ENCODE measurements at places on chromosomes 7 and 10. TPM values are rescaled to one million over a fixed set of nuclear protein-coding genes. Genes with fewer than 3 reads are reported as not detected.

- no peak for DNase-seq
Measured at GRCh38 chr7:18976715-18977471, 140.5 kb downstream of the TWIST1 start.

- peak; percentile 68 for DNase-seq
Measured at GRCh38 chr10:12902135-12902572, 99.4 kb downstream of the CCDC3 start.

DNA sequence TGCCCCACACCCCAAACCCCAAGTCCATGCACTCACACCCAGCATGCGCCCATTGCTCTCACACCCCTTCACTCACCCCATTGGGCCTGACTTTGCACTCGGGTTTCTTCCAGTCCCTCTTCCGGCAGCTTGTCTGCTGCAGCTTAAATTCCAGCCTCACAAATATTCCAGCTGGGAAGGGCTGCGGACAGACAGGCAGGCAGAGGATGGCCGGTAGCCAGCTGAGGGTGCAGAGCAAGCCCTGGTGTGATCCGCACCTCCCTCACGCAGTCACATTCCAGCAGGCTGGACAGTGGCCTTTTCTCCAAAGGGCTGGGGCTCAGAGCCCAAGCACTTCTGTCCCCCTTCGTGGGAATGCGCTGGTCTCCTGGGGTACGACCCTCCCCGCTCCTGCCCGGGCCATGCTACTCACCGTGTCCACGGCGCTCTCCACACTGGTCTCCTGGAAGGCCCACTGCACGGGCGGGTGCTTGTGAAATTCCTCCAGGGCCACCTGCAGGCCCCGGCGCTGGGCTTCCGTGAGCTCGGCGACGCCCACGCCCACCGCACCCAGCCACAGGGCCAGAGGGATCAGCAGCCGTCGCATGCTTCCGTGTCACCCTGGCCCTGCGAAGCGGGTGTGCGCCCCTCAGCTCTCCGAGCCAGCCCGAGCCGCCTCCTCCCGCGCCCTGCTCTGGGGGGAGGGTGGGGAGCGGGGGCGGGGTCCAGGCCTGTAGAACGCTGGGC, 1.2 kb downstream of the RARRES2 start:
- no peak for DNase-seq

- no peak for DNase-seq
Measured at GRCh38 chr7:64509583-64509982, 53.3 kb downstream of the ZNF680 start.

DNA sequence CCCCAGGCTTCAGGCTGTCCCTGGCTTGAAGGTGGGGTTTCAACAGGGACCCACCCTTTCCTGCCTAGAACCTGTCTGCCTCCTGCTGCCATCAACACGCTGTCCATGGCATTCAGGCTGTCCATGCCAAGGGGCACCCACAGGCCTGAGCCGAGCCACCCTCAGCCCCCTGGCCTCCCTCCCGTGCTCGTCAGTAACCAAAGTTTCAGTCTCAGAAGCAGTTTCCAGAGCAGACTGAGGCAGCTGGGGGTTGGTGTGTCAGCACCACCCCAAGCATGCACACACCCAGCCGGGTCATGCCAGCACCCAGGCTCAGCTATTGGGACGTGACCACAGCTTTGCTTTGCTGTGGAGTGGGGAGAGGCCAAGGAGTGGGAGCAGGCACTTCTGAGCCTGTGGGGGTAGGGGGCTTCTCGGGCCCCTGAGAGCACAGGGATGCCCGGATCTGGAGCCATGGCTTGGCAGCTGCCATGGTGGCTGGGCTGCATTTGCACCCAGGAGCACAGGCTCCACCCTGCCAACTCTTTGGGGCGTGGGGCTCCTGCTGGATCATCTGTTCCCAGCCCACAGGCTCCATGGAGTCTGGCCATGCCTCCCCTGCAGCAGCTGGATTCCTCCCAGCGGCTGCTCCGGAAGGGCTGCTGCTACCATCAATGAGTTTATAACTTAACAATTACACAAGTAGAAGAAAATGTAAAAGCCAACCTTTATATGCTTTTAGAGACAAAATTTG, 314.5 kb upstream of the SEMA3C start:
- DNase-seq = no peak

- no peak for DNase-seq
Measured at GRCh38 chr7:92762851-92763250, 73.5 kb downstream of the CDK6 start.

- no peak for DNase-seq
Measured at GRCh38 chr10:63627396-63627795, 106.2 kb downstream of the REEP3 start.

DNA sequence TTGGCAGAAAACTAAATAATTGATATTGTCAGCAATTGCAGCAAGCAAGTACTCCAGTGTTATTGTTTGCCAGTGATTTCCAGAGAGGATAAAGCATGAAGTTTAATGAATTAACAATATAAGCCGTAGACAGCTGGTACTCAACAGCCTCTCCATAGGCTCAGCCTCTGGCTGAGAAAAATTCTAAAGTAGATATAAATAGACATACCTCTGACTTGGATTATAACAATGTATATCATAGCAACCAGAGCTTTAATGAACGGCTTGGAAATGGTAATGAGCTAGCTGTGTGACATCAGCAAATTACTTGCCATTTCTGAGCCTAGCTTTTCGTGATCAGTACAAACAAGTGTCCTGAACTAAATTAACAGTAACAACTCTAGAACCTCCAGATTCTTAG, 1055.4 kb upstream of the AUTS2 start:
- DNase-seq = no peak

- DNase-seq = no peak
Measured at GRCh38 chr7:149261316-149261828, 624 bp upstream of the ZNF783 start.

DNA sequence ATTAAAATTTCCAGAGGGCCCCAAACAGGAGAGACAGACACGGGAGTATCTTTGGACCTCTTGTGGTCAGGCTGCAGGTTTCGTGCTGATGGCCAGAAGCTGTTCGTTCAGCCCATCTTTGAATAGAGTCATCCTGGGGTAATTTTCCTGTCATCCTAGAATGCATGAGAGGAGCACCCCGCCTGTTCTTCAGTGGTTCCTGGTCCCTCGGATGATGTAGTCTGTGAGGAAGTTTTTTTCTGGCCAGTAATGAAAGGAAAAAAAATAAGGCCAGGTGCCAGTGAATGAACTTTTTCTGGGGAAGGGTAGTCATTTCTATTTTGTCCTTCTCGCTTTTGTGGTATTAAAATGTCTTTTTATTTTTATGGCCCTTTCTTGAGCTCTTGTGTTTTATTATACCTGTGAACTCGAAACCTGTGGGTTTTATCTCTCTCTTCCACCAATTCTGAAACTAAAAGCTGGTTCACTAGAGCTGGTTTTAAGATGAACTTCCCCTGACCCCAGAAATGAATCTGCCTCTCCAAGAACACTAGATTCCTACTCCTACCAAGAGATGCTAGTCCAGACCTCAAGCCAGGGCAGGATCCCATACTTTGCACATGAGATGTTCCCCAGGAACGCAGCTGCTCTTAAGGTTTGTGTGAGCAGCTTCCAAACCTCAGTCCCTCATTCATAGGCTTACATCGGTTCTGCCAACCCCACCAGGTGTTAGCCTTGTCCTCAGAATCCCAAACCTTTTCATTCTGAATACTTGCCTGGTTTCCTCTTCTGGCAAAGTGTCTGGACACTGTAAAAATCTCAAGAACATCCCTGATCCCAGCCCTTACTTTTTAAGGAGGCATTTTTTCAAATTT, 15.4 kb upstream of the MEST start:
- DNase-seq = no peak

GRCh38 chr7:36732806-36733205, 8.5 kb upstream of the AOAH start:
- DNase-seq = no peak

- DNase-seq = no peak
Measured at GRCh38 chr10:76299501-76299900, 868.1 kb downstream of the LRMDA start.

DNA sequence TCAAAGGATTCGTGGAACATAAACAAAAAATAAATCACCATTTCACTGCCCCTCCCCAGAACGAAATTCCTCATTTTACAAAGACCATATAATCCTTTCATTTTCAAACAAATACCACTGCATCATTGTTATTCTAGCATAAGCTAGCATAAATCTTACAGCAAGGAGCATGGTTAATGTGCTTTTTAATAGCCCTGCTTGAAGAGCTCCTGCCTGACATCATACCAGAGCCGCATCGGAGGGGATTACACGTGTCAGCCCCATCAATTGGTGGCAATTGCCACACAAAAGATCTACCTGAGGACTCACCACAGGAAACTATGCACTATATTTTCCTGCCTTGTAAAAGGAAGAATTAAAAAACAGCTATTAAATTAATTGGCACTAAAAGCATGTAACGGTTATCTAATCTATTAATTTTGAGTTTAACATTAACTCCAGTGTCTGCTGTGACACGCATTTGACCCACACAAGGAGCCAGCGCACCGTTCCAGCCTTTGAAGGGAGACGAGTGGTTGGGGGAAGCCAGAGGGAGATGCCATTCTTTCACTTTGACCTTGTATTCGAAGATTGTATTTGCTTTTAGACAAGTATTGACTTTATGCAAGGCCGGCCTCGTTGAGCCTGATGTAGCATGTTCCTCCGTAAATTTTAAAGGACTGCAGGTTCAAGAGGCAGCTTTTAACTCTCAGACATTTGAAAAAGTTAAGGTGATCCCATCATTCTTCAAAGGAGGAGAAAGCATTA, 261.1 kb upstream of the RNF32 start:
- no peak for DNase-seq

- DNase-seq = no peak
Measured at GRCh38 chr10:21524526-21525366, 736 bp downstream of the SKIDA1 start.

- no peak for DNase-seq
Measured at GRCh38 chr7:20316706-20317105, 14.0 kb upstream of the ITGB8 start.

- no peak for DNase-seq
Measured at GRCh38 chr7:107836237-107837144, 33.5 kb upstream of the SLC26A3 start.

DNA sequence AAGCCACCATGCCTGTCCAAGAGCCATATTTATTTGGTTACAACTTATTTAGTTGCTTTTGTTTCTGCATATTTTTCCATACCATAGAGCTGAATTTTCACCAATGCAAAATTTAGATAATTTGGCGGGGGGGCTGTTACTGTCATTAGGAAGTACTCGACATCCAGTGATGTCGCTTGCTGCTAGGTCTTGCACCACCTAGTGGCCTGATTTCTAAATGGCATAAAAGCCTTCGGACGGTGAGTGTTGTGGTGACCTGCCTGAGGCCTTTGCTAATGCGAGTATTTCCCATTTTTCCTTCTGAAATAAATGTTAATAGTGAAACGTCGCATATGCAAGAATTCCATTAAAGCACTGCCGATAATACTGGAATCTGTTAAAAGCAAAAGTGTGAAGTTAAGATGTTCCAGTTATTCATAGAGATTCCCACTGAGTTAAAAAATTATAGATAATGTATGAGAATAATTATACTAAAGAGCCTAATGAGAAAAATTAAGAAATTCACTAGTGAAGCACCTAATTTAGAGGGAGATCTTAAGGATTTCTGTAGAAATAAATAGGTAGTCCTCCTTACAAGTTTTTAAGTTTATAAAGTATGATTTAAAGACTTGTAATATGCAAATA, 86.1 kb upstream of the DNAJB6 start:
- no peak for DNase-seq

GRCh38 chr10:89695307-89695706, 6.1 kb upstream of the KIF20B start:
- DNase-seq = no peak

GRCh38 chr7:81183326-81183725, 264.5 kb upstream of the SEMA3C start:
- no peak for DNase-seq

Gene CCDC146
- 15.8 TPM for total RNA-seq

Gene TEX36
- total RNA-seq = not detected

Gene LRRD1
- 1.7 TPM for total RNA-seq

Gene CNPY1
- 19.4 TPM for total RNA-seq

Gene SPDYE1
- total RNA-seq = 0.09 TPM
